ENCODE measurements at places on chromosomes 12 and 14.

DNA sequence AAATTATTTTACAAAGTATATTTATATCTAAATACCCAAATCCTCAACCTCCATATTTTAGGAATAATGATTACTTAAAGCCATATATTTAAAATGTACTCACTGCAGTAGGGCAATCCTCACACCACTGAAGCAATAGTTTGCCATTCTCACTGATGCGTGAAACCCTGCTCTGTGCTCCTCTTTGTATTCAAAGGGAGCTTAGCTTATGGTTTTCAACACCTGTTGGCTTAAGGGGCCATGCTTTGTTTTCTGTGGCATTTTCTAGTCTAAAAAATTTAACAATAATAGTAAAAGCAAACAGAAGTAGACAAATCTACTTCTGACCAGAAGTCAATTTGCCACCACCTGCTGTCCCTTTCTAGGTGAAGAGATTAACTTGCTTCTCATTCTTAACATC is 294.6 kb downstream of the FLRT2 start:
- DNase-seq = no peak

GRCh38 chr12:92413286-92413685 is 267.6 kb upstream of the BTG1 start:
- DNase-seq = no peak

GRCh38 chr12:10700581-10700980 is 22.5 kb downstream of the YBX3 start:
- no peak for DNase-seq

DNA sequence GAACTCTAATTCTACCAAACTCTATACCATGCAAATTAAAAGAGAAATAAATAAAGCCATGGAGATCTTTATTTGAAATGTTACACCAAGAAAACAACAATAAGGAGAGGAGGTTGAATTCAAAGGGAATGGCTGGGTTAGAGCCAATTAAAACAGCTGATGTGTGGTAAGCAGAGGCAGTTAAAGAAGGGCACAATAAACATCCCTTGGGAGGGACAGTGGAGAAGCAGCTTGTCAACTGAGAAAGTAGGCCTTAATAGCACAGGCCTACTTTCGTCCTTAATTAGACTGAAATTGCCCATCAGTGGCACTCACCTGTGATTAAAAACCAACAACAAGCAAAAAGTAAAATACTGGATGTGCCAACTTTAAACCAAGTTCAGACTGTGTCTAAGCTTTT is 16.3 kb upstream of the NAV3 start:
- DNase-seq = no peak

- DNase-seq = no peak
These were observed 29.7 kb downstream of the PRMT8 start for GRCh38 chr12:3520711-3521110.

GRCh38 chr12:46358791-46359666 is 13.5 kb downstream of the SLC38A2 start:
- no peak for DNase-seq
